ENCODE measurements at places on chromosomes 16 and 17. TPM values are rescaled to one million over a fixed set of nuclear protein-coding genes. Genes with fewer than 3 reads are reported as not detected.

GRCh38 chr17:48753794-48754499, 25.4 kb upstream of the HOXB13 start:
- no peak overlapping the region for H3K27ac ChIP-seq
- no peaks in the 10 kb centered on the region for H3K36me3 ChIP-seq
- peak overlapping the region; percentile 71 for H3K4me3 ChIP-seq
- H3K4me1 ChIP-seq, result peaks cover 43% of the 10 kb centered on the region

GRCh38 chr16:4176906-4177417, 60.7 kb upstream of the ADCY9 start:
- peak; percentile 50 for DNase-seq
- no peaks in the 10 kb centered on the region for H3K27me3 ChIP-seq
- H3K4me1 ChIP-seq, result peaks cover 46% of the 10 kb centered on the region

- H3K4me1 ChIP-seq, result no peaks in the 10 kb centered on the region
- peak overlapping the region; percentile 24 for H3K27ac ChIP-seq
- H3K4me3 ChIP-seq, result no peak overlapping the region
- no peaks in the 10 kb centered on the region for H3K27me3 ChIP-seq
These were observed 12.8 kb downstream of the SMIM5 start for GRCh38 chr17:75645889-75646637.

GRCh38 chr17:31404028-31404949, 12.8 kb downstream of the RAB11FIP4 start:
- no peaks in the 10 kb centered on the region for H3K4me1 ChIP-seq
- H3K27ac ChIP-seq, result no peak overlapping the region

DNA sequence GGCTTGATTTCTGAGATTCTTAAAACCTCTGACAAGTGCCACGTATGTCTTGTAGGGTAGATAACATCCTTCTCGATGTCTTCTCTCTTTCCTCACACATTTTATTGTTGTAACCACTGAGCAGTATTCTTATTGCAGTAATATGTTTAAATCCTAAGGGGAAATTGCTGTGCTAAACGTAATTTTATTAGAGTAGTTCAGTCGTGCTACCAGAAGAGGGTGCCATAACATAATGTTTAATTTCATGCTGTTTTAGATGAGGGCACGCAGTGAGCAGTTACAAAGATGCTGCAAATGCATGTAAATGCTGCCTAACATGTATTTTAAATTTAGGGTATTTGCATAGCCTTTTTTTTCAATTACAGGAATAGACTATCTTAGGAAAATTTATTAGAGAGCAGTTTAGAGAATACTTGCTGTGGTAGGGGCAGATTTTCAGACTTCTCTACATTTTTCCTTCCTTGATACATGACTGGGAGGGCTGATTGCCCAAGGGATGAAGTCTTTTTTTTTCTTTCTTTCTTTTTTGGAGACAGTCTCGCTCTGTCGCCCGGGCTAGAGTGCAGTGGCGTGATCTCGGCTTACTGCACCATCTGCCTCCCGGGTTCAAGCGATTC, 51.7 kb downstream of the GAN start:
- no peak overlapping the region for H3K27ac ChIP-seq
- H3K4me3 ChIP-seq, result no peak overlapping the region
- H3K36me3 ChIP-seq, result peaks cover 11% of the 10 kb centered on the region
- peaks cover 2% of the 10 kb centered on the region for H3K27me3 ChIP-seq

- peaks cover 56% of the 10 kb centered on the region for H3K4me1 ChIP-seq
- peak; percentile 85 for DNase-seq
- H3K36me3 ChIP-seq, result peaks cover 61% of the 10 kb centered on the region
- peaks cover 5% of the 10 kb centered on the region for H3K27me3 ChIP-seq
- peak overlapping the region; percentile 98 for H3K27ac ChIP-seq
These were observed 6.1 kb upstream of the MXRA7 start for GRCh38 chr17:76716839-76717215.

- peaks cover 24% of the 10 kb centered on the region for H3K27me3 ChIP-seq
- DNase-seq, result no peak
- no peaks in the 10 kb centered on the region for H3K4me1 ChIP-seq
- H3K4me3 ChIP-seq, result no peak overlapping the region
- no peak overlapping the region for H3K27ac ChIP-seq
- no peaks in the 10 kb centered on the region for H3K36me3 ChIP-seq
These were observed 4.2 kb downstream of the CCDC42 start for GRCh38 chr17:8740486-8740885.

- no peak overlapping the region for H3K4me3 ChIP-seq
- peaks cover 5% of the 10 kb centered on the region for H3K27me3 ChIP-seq
- H3K27ac ChIP-seq, result no peak overlapping the region
- peaks cover 9% of the 10 kb centered on the region for H3K4me1 ChIP-seq
- no peak for DNase-seq
These were observed 83.3 kb downstream of the ABHD15 start for GRCh38 chr17:29483503-29483902.

DNA sequence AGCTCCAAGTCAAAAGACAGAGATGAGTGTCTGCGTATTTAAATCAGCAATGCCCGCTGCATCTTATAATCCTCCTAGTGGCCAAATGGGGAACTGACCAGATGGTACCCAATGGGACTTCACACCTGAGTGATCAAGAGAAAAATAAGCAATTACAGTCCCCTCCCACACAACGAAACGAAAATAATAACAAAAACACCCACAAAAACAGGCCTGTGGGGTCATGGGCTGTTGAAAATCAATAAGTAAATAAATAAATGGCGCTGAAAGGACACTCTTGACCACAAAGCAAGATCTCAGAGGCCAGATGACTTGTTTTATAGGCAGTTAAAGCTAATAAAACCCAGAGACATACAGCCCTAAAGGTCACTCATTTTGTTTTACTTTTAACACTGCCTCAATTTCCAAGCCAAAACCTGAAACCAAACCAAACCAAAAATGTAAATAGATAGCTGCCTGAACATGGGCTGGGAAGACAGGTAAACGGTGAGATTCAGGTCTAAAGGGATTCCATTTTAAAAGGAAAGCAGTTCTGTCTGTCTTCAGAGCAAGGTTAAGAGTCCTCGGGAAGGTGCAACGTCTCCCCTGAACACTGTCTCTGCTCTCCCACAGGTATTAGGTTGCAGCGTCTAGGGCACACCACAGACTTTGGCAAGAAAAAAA, 1.3 kb downstream of the ZNF821 start:
- no peaks in the 10 kb centered on the region for H3K27me3 ChIP-seq
- H3K4me3 ChIP-seq, result peak overlapping the region; percentile 84
- H3K4me1 ChIP-seq, result peaks cover 25% of the 10 kb centered on the region

Gene PRSS8
- total RNA-seq, result not detected

Gene DPEP3
- not detected for total RNA-seq

Gene WSCD1
- 0.08 TPM for total RNA-seq
